ENCODE measurements at places on chromosomes 12 and 14. TPM values are rescaled to one million over a fixed set of nuclear protein-coding genes. Genes with fewer than 3 reads are reported as not detected.

P2RX2 gene
- polyA plus RNA-seq, result 10.8 TPM

SLC22A17 gene
- polyA plus RNA-seq, result 40.0 TPM

IFNG-AS1 gene
- polyA plus RNA-seq, result not detected

SINHCAF gene
- 118 TPM for polyA plus RNA-seq

RFLNA gene
- polyA plus RNA-seq, result 4.6 TPM

Measured in right lung (tissue), 10 donors.